Activated CD8-positive, alpha-beta memory T cell treated with anti-CD3 and anti-CD28 coated beads for 1 hour (primary cell): ENCODE measurements at places on chromosomes 1 and 21.

GRCh38 chr21:21807598-21807903 is 809.3 kb downstream of the NCAM2 start:
- DNase-seq, result no peak

- no peak for DNase-seq
Observed at GRCh38 chr1:155175927-155176371, 2.3 kb downstream of the TRIM46 start.

- no peak for DNase-seq
Observed at GRCh38 chr1:84367219-84367618, 31.1 kb upstream of the DNASE2B start.

- DNase-seq, result no peak
Observed at GRCh38 chr1:27520651-27521050, 30.7 kb upstream of the WASF2 start.

DNA sequence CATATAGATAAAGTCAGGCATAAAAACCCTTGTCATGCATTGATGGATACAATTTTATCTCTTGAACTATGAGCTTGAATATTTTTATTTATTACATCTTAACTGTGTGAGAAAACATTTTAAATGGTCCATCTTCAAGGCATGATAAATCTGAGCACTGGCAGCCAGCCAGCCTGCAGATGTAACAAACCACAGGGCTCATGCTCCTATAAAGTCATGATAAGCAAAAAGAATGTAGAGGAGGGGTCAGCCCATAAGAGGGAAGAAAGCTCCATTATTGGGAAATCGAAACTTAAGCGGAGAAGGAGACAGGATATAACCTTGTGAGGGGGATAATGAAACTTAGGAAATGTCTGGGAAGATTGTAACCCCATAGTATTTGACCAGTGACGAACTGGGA is 839.0 kb downstream of the LRRIQ3 start:
- no peak for DNase-seq

- no peak for DNase-seq
Observed at GRCh38 chr1:89557956-89558355, 33.3 kb downstream of the LRRC8B start.

GRCh38 chr1:229298887-229299503 is 28.1 kb downstream of the RAB4A start:
- DNase-seq, result no peak

DNA sequence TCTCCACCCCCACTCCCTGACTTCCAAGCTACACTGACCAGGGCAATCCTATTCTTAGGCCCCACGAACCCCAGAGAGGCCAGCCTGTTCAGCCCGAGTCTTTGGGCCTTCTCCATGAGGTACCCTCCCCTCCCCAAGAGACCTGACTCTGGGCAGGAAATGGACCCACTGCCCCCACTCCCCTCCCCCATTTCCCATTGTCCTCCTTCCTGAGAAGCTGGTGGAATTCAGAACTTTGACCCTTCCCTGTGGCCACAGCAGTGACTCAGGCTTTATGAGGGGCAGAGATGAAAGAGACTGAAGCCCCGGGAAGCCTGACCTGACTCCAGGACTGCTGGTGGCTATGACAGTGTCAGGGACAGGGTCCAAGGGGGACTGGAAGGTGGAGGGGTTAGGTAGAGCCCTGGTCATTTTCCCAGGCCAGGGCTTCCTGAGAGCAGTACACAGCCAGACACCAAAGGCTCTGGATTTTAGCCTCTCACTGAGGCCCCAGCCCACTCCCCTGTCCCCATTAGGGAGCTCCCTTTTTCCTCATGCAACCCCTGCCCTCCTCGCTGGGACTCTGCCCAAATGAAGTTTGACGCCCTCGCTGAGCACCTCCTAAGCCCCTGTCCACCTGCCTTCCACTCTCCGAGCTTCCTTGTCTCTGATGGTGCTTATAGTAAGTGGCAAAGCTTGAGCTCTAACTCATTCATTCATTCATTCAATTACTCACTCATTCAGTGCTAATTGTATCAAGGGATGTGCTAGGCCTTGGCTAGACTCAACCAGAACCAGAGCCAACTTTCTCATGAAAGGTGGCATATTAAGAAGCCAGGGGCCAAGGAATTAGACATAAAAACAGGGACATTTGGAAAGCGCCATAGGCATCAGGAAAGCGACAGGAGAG is 3.0 kb downstream of the CRYBG2 start:
- no peak for DNase-seq

- DNase-seq, result no peak
Observed at GRCh38 chr21:41530366-41530765, 22.4 kb upstream of the TMPRSS2 start.

GRCh38 chr1:244964112-244964971 is 100.0 kb upstream of the HNRNPU start:
- no peak for DNase-seq

- no peak for DNase-seq
Observed at GRCh38 chr1:1001057-1001783, 1.3 kb upstream of the HES4 start.

GRCh38 chr1:51421964-51422363 is 91.6 kb upstream of the TTC39A start:
- DNase-seq, result no peak

- no peak for DNase-seq
Observed at GRCh38 chr1:148162363-148162762, 10.3 kb upstream of the NBPF11 start.

DNA sequence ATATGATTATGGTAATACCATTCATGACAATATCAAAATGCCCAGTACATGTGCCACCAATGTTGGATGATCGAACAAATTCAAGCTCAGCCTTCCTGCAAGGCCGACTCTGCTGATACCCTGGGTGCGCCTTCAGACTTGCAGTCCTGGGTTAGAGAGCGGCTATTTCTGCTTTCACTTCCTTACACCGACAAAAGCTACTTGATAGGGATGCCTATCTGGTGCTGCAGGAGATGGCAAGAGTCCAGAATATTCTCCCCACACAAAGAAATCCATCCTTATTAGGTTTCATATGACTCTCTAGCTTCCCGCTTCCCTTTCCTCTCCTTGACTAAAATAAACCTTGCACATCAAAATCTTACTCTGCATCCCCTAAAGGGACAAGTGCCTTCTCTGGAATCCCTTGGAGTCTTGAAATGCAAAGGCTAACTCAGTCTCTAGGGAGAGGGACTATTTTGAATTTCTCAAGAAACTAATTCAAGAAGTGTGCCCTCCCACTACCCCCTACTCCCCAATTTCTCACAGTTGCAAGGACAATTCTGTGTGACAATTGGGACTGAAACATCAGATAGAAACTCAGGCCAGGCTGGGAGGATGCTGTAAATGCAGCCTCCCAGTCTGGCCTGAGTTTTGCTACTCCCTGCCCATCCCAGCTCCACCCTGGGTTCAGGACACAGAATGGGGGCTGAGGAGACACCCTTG is 103.1 kb upstream of the USP24 start:
- DNase-seq, result no peak

- no peak for DNase-seq
Observed at GRCh38 chr1:42118125-42118524, 35.1 kb upstream of the GUCA2B start.

DNA sequence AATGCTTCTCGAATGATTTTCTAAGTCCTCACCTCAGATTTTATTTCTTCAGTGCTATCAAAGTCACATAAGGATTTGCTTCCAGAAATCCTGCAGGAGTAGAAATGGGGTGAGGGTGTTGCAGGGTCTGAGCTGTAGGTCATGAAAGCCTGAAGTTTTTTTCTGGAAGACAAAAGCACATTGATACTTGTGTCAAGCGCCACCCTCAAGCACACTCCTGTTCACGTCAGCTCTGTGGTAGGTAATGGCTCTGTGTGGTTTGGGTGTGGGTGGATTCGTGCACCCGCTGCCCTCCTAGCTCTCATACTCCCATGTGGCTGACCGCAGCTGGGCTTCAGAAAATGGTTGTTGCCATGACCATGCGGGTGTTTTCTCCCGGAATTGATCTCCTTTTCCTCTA is 39.9 kb downstream of the AKNAD1 start:
- no peak for DNase-seq

- DNase-seq, result no peak
Observed at GRCh38 chr1:3403388-3404231, 50.9 kb upstream of the ARHGEF16 start.

DNA sequence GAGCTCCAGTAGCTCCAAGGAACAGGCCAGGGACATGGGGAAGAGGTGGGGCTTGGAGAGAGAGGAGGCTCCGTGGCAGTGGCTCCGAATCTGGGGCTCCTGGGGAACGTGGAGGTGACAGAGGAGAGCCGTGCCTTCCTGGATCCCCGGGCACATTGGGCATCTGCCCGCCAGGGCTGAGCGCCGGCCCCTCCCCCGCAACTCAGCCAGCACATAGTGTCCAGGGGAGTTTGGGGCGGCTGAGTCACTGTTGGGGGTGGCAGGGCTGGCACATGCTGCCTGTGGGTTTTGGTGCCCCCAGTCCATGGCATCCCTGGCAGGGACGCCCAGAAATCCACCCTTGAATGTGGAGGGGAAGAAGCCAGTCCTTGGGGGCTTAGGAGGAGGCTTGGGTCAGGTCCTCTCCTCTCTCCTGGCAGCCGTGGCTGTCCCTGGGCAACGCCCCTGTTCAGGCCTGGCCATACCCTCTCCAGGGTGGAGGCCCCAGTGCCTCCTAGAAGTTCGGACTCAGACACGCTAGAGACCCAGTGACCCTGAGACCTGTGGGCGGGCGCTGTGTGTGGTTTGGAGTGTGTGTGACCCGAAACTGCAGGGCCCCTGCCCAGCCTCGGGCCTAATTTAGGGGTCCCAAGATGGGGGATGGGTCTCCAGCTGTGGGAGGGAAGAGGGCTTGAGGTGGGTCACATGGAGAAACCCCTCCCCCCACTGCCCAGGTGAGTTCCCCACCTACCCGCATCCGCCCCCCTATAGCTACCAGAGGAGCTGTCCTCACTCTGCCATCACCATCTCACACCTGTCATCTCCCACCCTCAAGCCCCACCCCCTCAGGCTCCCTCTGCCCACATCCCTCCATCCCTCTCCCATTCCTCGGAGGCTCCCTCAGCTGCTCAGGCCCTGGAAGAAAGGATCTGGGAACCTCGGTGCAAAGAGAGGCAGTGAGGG is 1.6 kb downstream of the HSPB7 start:
- DNase-seq, result no peak

- DNase-seq, result no peak
Observed at GRCh38 chr1:205263580-205264190, 35.9 kb downstream of the TMCC2 start.

DNA sequence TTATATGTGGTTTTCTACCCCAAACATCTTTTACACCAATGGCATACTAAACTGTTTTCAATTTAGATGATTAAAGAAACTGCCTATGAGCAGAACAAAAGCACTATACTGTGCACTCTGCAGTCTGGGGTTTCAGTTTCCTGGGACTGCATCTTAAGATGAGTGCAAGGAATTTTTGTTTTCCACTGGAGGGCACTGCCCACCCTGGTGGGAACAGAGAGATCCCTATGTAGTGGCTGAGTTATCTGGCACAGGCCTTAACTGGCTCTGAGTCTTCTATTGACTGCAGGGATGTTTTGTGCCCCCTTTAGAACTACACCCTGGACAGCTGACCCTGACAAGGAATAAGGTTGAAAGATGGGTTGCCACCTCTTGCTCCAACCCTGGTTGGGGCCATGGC is 12.0 kb downstream of the PROK1 start:
- no peak for DNase-seq

DNA sequence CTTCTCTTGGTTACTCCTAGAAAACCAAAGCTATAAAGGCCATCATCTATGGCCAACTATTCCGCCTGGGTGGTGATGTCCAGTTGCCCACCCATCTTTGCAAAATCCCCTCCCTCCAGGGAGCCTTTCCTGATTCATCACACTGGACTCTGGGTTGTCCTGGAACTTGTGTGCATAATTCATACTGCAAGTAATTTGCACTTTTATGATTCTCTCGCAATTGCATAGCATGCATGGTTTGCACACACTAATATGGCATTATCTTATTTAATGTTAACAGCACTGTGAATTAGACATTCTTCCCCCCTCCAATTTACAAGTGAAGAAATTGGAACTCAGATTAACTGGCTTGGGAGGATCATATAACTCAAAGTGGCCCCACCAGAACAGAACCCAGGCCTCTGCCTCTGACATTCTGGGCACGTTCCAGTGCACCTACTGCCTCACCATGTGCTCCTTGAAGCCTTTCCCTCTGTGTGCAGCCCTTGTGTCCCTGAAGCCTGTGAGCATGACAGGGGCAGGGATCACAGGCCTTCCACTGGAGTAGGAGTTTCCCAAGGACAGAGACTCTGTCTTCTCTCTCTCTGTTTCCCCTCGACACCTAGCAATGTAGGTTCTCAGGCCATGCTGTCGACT is 98.9 kb upstream of the IPO9 start:
- no peak for DNase-seq

DNA sequence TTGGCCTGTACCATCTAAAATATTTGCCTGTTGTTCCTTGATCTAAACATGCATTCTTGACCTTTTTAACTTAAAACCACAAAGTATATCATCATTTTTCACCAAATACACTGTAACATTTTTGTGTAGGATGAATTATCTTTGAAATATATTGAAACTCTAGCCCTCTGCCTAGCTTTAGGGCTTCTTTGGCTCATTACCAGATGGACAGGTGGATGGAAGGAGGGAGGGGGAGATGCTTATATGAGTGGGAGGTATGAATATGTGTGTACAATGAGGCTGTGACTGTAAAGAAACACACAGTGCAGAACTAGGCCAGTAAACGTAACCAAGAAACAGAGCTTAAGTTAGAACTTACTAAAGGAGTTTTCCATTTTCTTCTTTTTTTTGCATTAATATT is 118.5 kb downstream of the ESRRG start:
- DNase-seq, result no peak

DNA sequence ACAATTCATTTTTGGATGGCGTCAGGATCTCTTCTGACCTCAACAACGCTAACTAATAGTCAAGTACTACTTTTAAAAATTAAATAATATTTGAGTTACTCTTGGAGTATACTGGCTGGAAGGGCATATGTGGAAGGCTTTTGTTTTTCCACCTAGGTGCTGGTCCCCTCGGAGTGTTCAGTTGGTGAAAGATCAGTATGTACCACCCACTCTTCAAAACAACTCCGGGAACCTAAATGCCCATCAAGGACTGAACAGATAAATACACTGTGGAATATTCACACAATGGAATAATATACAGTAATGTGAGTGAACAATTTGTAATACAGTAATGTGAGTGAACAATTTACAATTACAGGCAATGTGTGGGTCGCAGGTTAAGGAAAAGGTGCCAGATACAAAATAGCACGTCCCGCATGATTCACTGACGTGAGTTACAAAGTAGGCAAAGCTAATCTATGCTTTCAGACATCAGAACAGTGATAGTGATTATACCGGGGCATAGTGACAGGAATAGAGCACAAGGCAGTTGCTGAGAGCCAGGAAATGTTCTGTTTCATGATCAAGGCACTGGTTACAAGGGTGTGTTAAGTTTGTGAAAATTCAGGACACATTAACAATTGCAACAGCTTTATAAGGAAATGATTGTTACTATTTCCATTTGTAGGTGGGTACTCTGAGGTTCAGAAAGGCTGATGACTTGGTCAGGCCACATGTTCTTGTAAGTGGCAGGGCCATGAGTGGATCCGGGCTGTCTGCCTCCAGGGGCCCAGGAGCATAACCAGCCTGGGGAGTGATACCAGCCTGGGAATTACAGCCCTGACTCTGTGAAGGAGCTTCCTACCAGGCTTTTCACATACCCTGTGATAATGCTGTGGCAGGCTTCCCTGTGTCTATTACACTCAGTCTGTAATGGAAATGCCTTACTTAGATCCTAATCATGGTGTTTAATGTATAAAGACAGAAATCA is 59.3 kb upstream of the ABCD3 start:
- no peak for DNase-seq

GRCh38 chr1:243288062-243288461 is 32.2 kb downstream of the SDCCAG8 start:
- no peak for DNase-seq

- no peak for DNase-seq
Observed at GRCh38 chr1:15384301-15384901, 25.3 kb upstream of the EFHD2 start.
